ENCODE measurements at places on chromosomes 4 and X.

- DNase-seq: no peak
Observed at GRCh38 chr4:138200236-138200590, 41.9 kb downstream of the SLC7A11 start.

DNA sequence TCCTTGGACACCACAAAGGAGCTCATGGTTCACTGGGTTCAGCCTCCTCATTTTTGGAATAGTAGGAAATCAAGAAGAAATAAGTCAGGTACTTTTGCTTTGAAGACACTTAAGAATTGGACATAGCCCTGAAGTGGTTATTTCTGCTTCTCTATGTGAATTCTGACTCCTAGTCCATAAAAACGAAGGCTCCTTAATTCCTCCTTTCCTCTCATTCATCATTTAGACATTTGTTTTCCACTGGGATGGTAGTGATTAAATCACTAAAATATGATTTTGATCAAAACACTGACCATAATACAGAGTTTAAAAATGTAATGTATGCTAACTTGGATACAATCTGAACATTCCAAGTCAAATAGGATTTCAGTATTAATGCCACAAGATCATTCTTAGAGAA, 34.7 kb upstream of the CYP2U1 start:
- DNase-seq: no peak

GRCh38 chr4:26088433-26088928, 174.5 kb downstream of the SMIM20 start:
- no peak for DNase-seq

DNA sequence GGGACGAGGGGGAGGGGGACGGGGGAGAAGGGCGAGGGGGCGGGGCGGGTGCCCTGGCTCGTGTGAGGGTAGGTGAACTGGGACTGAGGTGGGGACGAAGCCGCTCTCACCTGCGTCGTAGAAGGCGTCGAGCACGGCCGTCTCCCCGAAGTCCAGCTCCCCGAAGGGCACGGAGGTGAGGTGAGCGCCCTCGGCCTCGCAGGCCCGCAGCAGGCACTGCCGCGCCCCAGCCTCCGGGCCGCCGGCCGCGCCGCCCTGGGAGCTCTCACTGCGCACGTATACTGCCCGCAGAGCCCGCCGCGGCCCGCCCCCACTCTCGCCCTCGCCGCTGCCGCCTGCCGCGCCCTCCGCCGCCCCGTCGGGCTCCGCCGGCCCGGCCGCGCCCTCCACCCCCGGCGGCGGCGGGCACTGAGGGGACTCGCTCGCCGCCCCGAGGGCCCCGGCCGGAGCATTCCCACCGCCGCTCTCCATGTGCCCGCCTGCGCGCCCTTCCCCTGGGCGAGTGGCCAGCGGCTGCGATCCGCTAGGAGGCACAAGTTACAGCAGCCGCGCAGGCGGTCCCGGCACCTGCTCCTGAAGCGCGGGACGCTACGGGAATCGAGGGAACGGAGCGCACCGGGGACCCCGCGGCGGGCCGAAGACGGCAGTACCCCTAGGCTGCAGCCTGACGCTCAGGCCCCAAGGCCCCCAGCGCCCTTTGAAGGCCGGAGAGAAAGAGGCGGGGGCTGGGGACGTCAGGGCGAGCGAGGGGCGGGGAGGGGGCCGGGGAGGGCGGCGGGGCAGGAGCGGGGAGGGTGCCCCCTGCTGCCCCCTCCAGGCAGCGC, at the start of gene MAP3K15:
MAP3K15 (minus strand) TSS at position 718 of the 824 bp plus-strand sequence; CDS start at position 471, 247 bp downstream.
- DNase-seq: peak; percentile 24

DNA sequence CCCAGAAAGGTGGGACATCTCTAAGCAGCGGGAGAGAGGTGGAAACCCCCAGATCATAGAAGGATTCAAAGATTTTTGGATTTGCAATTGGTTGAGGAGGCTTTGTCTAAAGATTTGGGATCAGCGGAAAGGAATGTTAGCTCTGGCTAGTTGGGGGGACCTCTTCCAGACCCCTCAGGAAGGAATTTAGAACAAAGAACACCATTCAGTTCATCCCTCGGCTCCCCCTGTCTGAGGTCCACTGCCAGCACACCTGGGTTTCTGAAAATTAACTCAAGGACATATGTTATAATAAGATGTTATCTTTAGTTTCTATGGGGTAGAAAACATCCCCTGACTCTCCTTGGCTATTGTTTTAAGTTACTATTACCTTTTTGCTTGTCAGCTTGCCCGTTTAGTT, 163.6 kb downstream of the CEP135 start:
- no peak for DNase-seq

- DNase-seq: no peak
Observed at GRCh38 chrX:65536291-65536690, 1.7 kb upstream of the LAS1L start.

GRCh38 chr4:184437565-184438265, 36.6 kb downstream of the IRF2 start:
- DNase-seq: no peak

DNA sequence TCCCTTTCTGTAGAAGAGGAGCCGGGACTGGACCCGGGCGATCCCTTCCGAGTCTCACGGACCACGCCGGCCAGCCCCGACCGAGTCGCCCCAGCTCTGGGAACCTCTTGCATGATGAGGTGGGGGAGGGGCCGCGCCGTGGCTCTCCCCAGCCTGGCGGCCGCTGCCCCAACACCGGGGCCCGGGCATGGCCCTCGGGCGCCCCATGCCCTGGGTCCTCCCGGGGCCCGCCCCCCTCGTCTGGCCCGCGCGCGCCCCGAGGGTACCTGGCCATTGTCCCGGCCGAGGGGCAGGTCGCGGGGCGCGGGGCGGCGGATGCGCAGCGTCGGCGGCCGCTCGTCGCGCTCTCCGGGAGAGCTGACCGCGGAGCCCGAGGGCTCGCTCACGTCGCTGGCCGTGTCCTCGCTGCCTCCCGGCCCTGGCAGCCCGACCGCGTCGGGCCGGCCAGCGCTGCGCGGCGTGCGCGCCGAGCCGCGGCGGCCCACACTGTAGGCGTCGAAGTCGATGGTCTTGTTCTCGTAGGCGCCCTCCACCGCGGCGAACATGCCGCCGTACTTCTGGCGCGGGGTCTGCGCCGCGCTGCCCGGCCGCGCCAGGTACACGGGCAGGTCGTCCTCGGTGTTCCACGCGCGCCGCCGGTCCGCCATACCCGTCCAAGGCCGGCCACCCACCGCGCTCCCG, 423 bp downstream of the CRMP1 start:
- no peak for DNase-seq

- no peak for DNase-seq
Observed at GRCh38 chr4:68855771-68856170, 40.0 kb downstream of the UGT2B10 start.

- no peak for DNase-seq
Observed at GRCh38 chr4:48504352-48504751, 14.3 kb downstream of the ZAR1 start.

DNA sequence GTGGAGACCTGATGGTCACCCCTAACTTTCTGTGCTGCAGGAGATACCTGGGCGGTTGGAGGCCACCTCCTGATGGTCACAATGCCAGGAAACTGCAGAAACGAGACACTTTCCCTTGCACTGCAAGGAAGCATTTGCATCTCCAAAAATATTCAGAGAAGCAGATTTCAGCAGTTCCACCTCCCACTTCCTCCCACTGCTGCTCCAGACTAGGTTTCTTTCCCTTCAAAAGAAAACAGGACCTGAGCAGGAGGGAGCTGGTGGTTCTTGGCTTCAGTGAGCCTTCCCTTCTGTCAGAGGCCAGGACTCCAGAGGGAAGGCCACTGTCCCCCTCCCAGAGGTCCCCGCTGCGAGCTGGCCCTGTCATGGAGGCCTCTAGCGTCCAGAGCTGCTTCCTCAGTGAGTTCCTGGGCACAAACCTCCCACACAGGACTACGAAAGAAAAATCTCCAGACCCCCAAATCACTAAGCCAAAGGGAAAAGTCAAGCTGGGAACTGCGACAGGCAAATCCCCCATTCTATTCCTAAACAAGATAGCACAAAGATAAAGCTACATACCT, 35.9 kb downstream of the GPM6B start:
- no peak for DNase-seq

GRCh38 chr4:183182873-183183725, 84.0 kb downstream of the WWC2 start:
- DNase-seq: peak; percentile 46

- no peak for DNase-seq
Observed at GRCh38 chr4:88908521-88908920, 148.5 kb downstream of the FAM13A start.

DNA sequence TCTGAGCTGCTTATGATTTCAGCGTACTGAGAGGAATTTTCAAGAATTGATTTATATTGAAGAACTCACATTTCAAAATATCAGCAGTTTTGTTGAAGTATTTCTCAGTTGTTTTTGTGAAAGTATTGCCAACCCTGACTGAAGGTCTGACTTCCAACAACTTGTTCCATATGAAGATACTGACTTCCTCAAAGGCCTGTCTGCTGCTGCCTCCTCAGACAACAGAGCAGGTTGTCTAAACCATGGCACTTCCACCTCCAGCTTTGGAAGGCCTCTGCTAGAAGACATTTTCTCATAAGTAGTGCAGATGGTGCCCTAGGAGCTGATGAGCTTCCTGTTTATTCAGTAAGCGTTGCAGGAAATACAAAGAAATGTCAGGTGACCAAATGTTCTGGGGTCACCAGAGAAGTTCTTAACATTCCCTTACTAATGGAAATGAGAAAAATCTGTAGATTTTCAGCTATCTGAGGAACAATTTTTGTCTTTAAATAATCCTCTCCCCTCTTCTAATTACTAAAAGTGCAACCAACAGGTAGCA, 28.8 kb downstream of the FGF2 start:
- no peak for DNase-seq

GRCh38 chr4:21827575-21827974, 121.0 kb downstream of the KCNIP4 start:
- no peak for DNase-seq

- DNase-seq: no peak
Observed at GRCh38 chr4:150255610-150256224, 177.5 kb downstream of the DCLK2 start.

GRCh38 chr4:98778206-98778605, 119.8 kb upstream of the TSPAN5 start:
- no peak for DNase-seq

DNA sequence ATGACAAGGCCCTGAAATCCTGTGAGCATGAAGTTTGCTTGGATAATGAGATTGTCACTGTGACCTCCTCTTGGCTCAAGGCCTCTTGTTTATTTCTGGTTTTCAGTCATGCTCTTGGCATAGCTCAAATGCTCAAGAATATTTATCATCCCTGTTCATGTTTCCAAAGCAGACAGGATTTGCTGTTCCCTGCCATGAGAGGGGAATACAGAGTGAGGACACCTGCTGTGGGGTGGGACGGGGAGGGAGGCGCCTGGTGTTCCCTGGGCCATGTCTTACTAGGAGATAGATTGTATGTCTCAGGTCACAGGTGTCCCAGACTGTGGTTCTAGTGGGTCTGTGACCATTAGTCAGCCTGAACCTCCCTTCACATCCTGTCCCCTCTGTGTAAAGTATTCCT, 34.9 kb upstream of the SH3RF1 start:
- no peak for DNase-seq

- DNase-seq: no peak
Observed at GRCh38 chr4:94507708-94508107, 56.0 kb downstream of the PDLIM5 start.

DNA sequence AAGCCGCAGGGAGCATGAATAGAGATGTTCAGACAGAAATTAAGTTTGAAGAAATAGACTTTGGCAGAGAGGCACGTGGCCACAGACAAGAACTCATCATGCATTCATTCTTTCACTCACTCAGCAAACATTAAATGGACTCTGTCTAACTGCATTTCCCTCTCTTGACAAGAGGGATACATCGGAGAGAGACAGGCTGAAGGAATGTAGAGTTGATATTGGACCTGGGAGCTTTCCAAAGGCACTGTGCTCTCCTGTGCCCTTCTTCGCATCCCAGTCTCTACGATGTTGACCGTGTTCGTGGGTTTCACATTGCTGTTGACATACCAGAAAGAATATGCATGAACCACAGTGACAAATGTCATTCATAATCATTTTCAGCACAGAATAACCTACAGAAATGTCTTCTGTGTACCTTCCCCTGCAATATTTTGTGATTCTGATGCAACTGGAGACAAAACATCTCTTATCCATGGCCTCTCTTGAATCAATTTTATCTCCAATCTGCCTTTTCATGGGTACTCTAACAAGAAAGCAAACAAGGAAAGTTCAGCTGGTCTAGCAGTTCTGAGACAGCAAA, 34.7 kb upstream of the CD99 start:
- DNase-seq: no peak

- no peak for DNase-seq
Observed at GRCh38 chr4:98452091-98452490, 190.9 kb downstream of the RAP1GDS1 start.

DNA sequence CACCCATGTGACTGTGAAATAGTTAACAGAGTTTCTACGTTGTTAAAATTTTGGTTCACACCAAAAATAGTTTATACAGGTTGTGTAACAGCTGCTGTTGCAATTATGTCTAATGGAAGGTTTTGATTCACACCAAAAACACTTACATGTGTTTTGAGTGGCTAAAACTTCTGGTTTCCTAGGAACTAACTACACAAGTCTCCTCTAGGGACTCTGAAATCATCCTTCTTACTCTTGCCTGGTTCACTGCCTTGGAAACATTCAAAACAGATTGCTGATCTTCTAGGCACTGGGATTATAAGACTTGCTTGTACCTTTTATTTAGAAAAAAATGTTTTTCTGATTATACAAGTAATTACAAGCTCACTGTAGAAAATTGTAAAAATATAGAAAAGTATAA, 14.9 kb upstream of the MORC4 start:
- DNase-seq: no peak

DNA sequence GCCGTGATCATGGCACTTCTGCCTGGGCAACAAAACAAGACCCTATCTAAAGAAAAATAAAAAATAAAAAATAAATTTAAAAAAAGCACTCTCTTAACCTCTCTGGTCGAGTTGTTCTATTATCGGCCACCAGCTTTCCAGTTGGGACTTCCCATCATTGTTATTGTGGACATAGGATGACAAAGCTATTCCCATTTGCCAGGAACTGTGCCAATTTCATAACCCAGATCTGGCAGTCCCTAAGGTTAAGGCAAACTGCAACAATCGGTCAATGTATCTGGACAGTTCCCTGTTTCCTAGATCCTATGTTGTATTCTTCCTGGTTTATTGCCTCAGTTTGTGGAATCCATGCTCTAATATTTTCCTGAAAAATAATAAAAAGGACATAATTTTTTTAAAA, 17.8 kb upstream of the ANXA5 start:
- no peak for DNase-seq

DNA sequence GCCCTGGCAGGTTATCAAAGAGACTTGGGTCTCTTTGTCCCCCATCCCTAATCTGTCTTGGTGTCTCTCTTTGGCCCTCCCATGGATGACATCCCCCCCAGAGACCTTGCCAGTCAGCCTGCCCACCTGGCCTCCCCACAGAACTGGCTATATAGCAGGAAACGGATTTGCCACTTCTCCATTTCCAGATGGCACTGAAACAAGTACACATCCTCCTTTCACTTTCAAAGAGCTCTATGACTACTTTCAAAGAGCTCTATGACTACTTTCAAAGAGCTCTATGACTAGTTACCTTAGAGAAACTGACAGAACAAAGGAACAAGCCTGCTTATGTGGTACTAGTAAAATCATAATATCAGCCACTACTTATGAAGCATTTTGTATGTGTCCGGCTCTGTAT, 175.3 kb downstream of the MAML3 start:
- DNase-seq: no peak
